Stimulated activated CD8-positive, alpha-beta memory T cell treated with anti-CD3 and anti-CD28 coated beads, Interleukin-15, amount 100 ng/mL, for 1 hour (primary cell): ENCODE measurements at places on chromosomes 12 and 14.

- no peak for DNase-seq
These were observed 27.6 kb downstream of the BICD1 start for GRCh38 chr12:32134101-32134888.

- DNase-seq: no peak
These were observed 8.2 kb upstream of the FOXG1 start for GRCh38 chr14:28758253-28758884.

- DNase-seq: peak; percentile 37
These were observed 6.3 kb upstream of the LTBP2 start for GRCh38 chr14:74618078-74618952.

- DNase-seq: no peak
These were observed 66.9 kb downstream of the ANKS1B start for GRCh38 chr12:99917711-99918402.

GRCh38 chr14:98944989-98945388 is 327.0 kb downstream of the BCL11B start:
- no peak for DNase-seq

- DNase-seq: no peak
These were observed 257.4 kb upstream of the TMTC1 start for GRCh38 chr12:30041096-30041495.

- DNase-seq: no peak
These were observed 372.9 kb upstream of the FAR2 start for GRCh38 chr12:28776220-28776619.

DNA sequence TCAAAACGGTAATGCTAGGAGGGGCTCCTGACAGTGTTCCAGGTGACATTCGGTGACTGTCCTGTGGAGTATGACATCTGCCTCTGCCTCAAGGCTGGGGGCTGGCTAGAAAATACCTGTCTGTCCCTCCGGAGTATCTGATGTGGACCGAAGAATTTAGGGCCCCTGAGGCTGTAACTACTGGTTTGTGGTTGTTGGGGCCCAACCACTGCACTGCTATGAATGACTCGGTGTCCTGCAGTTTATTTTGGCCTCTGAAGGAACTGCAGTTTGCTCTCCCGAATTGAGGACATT is 198.9 kb upstream of the CAND1 start:
- no peak for DNase-seq

DNA sequence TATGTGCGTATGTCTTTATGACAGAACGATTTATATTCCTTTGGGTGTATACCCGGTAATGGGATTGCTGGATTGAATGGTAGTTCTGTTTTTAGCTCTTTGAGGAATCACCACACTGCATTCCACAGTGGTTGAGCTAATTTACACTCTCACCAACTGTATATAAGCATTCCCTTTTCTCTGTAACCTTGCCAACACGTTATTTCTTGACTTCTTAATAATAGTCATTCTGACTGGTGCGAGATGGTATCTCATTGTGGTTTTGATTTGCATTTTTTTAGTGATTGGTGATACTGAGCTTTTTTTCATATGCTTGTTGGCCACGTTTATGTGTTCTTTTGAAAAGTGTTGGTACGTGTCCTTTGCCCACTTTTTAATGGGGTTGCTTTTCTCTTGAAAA is 49.7 kb downstream of the FRS2 start:
- no peak for DNase-seq

DNA sequence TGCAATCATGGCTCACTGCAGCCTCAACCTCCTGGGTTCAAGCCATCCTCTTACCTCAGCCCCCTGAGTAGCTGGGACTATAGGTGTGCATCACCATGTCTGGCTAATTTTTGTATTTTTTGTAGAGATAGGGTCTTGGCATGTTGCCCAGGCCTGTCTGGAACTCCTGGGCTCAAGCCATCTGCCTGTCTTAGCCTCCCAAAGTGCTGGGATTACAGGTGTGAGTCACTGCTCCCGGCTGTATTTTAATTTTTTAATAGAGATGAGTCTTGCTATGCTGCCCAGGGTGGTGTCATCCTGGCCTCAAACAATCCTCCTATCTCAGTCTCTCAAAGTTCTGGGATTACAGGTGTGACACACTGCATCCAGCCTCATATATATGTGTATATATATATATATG is 31.7 kb upstream of the GPRC5A start:
- no peak for DNase-seq

DNA sequence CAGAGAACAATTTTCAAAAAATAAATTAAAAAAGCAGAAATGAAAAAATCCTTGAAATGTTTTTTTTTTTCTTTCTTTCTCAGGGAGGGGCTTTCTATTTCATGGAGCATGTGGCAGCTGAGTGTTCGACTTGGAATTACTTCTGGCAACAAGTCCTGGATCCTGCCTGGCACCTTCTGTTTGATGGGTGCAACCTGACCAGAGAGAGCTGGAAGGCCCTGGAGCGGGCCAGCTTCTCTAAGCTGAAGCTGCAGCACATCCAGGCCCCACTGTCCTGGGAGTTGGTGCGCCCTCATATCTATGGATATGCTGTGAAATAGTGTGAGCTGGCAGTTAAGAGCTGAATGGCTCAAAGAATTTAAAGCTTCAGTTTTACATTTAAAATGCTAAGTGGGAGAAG is 22.5 kb upstream of the HIGD1C start:
- DNase-seq: no peak

GRCh38 chr12:113788020-113788856 is 177.9 kb downstream of the RBM19 start:
- no peak for DNase-seq

- no peak for DNase-seq
These were observed 196.2 kb downstream of the ZFP36L1 start for GRCh38 chr14:68596701-68597100.

GRCh38 chr12:119902084-119902509 is 25.0 kb upstream of the CIT start:
- DNase-seq: peak; percentile 44

GRCh38 chr12:130742112-130742511 is 26.0 kb upstream of the RIMBP2 start:
- no peak for DNase-seq

DNA sequence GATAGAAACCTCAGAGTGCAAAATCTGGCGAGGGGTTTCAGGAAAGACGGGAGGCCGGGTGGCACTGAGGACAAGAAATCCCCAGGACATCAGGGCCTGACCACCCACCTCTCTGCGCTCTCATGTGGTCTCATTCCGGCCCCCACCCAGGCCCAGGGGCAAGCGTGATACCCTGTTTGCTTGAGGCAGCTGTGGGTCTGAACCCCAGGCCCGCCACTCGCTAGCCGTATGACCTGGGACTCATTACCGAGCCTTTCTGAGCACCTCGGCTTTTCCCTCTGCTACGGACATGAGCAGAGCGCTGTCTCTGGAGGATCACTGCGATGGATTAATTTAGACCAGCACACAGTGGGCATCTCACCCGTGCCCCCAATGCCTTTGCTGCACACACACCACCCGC is 25.5 kb upstream of the BCDIN3D start:
- no peak for DNase-seq

- no peak for DNase-seq
These were observed 43.5 kb downstream of the CCDC177 start for GRCh38 chr14:69531135-69531534.

DNA sequence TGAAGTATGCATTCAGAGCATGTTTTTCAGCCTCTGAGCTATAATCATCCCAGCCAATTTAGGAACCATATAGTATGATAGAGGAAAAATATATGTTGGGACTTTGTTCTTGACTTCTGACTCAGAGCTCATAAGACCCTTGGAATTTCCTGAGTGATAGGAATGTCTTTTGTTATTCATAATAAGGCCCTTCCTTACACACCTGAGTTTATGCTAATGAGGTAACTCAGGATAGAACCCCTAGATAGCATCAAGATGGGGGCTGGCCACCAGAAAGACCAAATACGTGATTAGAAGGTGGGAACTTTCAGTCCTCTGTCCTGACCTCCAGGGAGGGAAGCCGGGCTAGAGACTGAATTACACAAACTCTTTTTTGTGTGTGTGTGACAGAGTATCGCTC is 32.4 kb upstream of the PLEK2 start:
- no peak for DNase-seq

DNA sequence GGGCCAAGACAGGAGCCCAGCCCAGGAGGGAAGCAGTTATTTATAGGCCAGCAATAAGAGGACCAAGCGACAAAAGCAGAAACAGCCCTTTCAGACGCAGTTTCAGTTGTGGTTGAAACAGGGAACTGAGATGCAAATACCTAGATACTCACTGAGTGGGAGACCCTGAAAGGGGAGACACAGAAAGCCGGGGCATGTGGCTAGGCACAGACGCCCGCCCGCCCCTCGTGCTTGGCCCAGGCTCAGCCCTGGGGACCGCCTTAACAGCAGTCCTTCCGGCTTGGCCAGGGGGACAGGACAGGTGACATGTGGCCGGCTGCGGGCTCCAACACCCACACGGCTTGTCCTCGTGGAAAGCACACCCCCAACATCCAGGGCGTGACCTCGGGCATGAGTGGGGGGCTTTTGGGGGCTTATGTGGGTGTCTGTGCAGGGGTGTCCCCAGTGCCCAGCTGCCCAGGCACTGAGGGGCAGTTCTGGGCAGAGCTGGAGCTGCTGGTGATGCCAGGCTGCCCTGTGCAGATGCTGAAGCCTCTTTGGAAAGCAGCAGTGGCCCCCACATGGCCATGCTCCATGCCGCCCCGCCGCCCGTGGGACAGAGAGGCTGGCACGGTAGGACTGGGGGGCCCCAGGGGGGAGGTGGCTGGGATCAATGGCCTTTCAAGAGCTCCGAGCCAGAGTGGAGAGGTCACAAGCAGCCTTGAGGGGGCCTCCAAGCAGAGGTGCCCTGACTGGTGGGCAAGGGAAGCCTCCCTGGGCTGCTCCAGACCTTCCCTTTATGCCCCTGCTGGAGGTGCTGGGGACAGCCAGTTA is 2.1 kb downstream of the PLD4 start:
- DNase-seq: no peak

GRCh38 chr12:24718617-24719016 is 230.3 kb downstream of the BCAT1 start:
- DNase-seq: no peak

- no peak for DNase-seq
These were observed 177.9 kb downstream of the KICS2 start for GRCh38 chr12:64044191-64044590.

GRCh38 chr14:101337053-101337452 is 224.2 kb upstream of the DIO3 start:
- DNase-seq: no peak

DNA sequence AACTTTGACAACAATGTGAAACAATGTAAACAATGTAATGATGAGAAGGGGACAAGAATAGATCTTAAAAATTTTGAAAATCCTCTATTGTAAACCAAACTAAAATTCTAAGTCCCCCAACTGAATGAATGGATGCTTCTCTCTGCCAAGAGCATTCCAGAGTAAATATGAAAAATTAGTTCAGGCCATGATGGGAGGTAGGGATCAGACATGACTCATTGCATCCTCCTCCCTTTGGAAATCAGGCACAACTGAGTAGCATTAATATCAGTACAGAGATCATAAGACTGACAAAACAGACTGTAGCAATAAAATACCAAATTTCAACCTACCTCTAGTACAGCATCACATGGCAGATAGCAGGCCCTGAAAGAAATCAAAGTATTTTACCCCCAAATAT is 559.9 kb downstream of the C12orf50 start:
- DNase-seq: no peak

- no peak for DNase-seq
These were observed 39.8 kb downstream of the PRIMA1 start for GRCh38 chr14:93748208-93749075.

GRCh38 chr14:99757331-99758070 is 35.7 kb upstream of the EML1 start:
- no peak for DNase-seq

DNA sequence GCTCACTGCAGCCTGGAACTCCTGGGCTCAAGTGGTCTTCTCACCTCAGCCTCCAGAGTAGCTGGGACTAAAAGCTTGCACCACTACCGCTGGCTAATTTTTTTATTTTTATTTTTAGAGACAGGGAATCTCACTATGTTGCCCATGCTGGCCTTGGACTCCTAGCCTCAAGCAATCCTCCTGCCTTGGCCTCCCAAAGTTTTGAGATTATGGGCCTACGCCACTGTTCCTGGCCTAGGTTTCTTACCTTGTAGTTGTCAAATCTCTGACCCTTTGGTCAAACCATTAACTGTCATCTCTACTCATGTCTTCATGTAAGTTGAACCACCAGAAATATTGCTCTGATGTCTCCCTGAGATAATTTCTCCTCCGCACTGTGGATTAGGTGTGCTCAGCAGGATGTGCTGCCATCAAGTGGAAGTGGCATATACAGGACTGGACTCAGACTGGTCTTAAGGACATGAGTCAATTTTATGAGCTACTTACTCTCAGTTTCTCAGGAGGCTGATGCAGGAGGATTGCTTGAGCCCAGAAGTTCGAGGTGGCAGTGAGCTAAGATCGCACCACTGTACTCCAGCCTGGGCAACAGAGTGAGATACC is 28.5 kb downstream of the ACTR6 start:
- no peak for DNase-seq

DNA sequence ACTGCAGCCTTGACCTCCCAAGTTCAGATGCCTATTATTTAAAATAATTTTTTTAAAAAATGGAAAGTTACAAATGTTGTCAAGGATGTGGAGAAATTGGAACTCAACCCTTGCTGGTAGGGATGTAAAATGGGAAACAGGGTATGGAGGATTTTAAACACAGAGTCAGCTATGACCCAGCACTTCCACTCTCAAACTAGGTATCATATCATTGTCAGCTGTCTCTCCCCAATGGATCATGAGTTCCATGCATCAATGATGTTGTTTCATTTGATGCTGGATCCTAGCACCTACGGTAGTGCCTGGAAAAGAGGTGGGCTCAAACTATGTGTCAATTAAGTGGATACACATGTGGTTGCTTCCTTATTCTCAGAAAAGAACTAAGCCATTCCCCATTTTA is 150.9 kb downstream of the RIMBP2 start:
- DNase-seq: no peak

GRCh38 chr12:124564971-124565491 is 2.4 kb downstream of the NCOR2 start:
- DNase-seq: no peak

GRCh38 chr14:64112867-64113678 is 181.1 kb downstream of the ESR2 start:
- DNase-seq: no peak

DNA sequence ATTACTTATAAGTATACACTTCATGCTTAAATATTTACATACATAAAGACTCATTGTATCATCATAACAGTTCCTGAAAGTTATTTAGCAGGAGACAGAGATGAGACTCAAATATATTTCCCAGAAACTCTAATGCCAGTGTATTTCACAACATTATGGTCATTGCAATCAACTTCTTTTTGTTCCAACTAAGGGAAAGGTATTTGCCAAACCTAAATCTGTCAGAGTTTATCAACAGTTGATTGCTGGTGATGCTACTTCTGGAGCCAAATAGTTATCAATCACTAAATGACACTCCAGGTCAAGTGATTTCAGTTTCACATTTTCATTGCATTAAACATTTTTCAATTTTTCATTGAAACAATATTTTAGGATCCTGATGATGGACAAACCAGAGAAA is 72.1 kb upstream of the AVPR1A start:
- no peak for DNase-seq

DNA sequence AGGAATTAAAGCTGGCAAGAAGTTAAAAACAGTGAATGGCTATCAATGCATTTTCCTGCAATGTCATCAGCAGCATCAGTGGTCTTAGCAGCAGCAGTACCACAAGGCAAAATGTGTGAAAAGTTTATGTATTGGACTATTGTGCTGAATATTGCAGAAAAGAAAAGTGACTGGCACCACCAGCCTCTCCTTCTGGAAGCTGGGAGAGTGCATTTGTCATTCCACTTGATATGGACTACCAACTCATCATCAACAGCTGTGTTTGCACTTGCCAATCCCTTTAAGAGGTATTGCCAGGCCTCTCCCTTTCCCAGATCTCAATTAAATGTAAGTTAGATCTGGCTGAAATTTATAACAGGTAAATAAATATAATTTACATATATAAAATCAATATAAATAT is 151.0 kb upstream of the GZMB start:
- DNase-seq: no peak
